ENCODE measurements at places on chromosomes 7 and 10.
A peak's percentile ranks its signal among the peaks of the same experiment; 100 is the strongest.

GRCh38 chr7:92698237-92698841, 108.1 kb upstream of the FAM133B start:
- DNase-seq, result no peak

- DNase-seq, result no peak
Observed at GRCh38 chr7:16357921-16358320, 63.4 kb downstream of the CRPPA start.

GRCh38 chr7:71221549-71221948, 89.6 kb downstream of the GALNT17 start:
- no peak for DNase-seq

DNA sequence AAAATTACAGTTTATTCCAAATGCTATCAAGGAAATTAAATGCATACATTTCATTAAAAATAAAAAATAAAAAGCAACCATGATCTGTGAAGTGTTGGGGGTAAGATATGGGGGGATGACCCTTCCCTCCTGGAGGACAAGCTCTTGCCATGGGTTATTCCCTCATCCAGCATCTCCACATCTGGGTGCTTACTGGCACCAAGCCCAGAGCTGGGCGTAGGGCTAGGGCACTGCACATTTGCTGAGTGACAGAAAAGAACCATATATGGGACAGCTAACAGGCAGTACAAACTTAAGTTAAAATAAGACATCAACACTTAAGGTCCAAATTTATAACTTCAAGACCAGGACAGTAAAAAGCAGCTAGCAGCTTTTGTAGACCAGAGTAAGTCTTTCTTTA, 10.2 kb downstream of the CCDC6 start:
- DNase-seq, result no peak

- no peak for DNase-seq
Observed at GRCh38 chr10:114726820-114727271, 68.8 kb upstream of the ABLIM1 start.

- no peak for DNase-seq
Observed at GRCh38 chr7:100942045-100942774, 7.1 kb upstream of the MUC3A start.

GRCh38 chr10:34334908-34335307, 480.2 kb downstream of the PARD3 start:
- DNase-seq, result no peak

DNA sequence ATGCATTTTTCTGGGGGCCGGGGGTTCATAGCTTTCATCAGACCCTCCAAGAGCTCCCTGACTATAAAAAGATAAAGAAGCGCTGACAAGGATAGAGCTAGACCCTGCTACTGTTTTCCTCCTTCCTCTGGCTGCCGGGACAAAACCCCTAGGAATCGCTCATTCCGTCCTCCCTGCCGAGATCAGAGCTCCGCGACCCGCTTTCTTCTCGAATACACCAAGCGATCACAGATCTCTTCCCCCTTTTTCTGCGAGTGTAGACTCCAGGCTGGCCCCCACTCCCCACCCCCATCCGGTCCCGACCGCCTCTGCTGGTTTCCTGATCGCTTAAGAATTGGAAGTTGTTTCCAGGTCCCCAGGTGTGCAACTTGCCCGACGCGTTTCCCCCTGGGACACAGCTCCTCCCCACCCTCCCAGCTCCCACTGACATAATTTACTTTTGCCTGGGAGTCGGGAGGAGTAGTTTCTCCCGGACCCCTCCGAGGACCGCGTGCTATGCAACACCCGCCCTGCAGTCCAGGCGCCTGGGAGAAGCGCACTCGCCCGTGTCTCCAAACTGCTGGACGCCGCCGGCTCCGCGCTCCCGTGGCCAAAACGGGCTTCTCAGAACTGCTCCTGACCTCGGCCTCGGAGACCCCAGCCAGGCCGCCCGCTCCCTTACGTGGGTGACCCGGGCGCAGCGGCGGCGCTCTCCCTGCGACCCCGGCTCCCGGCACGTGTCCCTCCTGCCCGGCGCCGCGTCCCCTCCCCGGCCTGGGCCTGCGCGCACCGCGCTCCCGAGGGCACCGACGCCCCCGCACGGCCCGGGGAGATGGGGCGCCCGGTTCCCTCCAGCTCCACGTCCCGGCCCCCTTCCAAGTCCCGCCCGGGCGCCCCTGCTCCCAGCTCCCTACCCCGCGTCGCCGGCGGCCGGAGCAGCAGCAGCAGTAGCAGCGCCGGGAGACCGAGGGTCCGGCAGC, 552 bp downstream of the IL15RA start:
- peak; percentile 58 for DNase-seq

GRCh38 chr7:23965296-23965695, 255.3 kb downstream of the STK31 start:
- no peak for DNase-seq

- DNase-seq, result no peak
Observed at GRCh38 chr7:76423666-76424412, 911 bp upstream of the ZP3 start.

DNA sequence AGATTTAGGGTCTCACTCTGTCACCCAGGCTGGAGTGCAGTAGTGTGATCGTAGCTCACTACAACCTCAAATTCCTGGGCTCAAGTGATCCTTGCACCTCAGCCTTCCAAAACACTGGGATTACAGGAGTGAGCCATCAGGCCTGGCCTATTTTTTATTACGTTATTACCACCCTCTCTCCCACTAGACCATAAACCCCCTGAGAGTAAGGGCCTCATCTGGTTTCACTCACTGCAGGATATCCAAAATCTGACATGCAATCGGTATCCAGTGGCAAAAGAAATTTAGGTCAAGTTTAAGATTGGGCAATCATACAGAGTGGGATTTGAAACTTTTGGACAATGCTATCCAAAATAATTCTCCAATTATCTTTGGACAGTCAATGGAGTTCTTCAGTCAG, 117.0 kb upstream of the NEBL start:
- DNase-seq, result no peak

DNA sequence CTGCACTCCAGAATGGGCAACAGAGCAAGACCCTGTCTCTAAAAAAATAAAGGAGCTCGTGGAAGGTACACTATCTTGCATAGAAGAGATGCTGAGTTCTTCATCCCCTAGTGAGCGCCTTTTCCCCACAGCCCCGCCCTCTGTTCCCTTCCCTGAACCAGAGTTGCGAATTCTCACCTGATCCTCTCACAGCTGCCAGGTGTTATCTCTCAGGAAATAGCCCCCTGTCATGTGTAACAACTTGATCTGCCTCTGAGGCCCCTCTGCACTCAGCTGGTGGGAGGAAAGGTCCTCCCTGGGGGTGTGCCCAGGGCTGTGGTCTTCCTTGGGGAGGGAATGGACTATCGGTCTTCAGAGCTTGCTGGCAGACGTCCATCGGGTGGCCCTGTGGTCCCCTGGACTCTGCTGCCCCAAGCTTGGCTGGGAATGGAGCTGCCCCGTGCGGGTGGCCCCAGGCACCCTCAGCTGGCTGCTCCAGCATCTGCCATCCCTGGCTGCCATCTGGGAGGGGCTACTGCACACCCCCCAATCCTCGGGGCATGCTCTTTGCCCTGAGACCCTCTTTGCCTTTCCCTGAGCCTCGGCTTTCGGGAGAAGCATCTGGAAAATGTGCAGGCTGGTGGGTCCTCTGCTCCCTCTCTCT, 21.7 kb upstream of the BNIP3 start:
- no peak for DNase-seq

DNA sequence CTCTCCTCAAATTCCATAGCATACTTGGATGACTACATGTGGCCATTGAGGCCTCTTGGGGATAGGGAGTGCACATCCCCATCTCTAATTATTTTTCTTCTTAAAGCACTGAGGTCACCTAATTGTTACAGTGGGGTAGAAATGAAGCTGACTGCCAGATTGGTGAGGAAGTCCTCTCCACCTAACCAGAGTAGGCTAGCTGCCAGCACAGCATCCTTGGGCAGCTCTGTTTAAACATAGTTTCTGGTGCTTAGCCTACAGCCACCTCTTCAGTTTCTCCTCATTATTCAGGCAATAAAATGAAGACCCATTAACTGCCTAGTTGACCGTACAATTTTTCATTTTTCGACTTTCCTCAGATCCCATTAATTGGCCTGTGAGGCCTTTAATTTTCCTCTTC, 104.6 kb downstream of the MLLT10 start:
- DNase-seq, result no peak

DNA sequence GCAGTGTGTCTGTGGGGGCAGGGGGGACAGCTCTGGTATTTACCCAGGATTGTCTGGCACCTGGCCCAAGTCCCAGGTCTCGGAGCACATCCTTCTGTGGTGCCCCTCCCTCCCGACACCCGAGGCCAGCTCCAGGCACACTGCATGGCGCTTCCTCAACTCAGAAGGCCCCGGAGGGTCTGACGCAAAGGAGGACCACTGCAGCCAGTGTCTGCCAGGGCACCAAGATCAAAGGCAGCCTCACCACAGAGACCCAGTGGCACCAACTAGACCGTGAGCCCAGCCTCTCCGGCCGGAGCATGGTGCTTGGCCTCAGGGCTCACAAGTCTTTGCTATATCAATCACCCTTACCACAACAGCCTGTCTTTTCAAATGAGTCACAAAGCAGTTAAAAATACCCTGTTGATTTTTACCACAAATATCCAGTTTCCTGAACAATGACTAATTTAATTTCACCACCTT, 99.3 kb upstream of the DDC start:
- no peak for DNase-seq

- no peak for DNase-seq
Observed at GRCh38 chr10:66183028-66183427, 742.8 kb upstream of the LRRTM3 start.

GRCh38 chr7:155674556-155674955, 30.1 kb downstream of the RBM33 start:
- DNase-seq, result no peak

GRCh38 chr10:79417731-79418130, 27.7 kb downstream of the ZCCHC24 start:
- no peak for DNase-seq

DNA sequence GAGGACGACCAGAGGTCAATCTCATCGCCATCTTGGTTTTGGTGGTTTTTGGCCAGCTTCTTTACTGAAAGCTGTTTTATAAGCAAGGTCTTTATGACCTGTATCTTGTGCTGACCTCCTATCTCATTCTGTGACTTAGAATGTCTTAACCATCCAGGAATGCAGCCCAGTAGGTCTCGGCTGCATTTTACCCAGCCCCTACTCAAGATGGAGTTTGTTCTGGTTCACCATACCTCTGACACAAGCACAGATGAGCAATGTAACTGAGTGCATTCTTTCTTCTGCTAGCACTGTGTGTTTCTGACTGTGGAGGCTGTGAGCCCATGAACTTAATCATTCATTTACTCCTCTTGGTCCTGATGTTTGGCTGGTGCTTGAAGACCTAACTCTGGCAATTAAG, 794.5 kb upstream of the CELF2 start:
- no peak for DNase-seq

- DNase-seq, result peak; percentile 63
Observed at GRCh38 chr10:50614444-50615137, 9.2 kb downstream of the SGMS1 start.
